ENCODE measurements at places on chromosomes 11 and 22. TPM values are rescaled to one million over a fixed set of nuclear protein-coding genes. Genes with fewer than 3 reads are reported as not detected.

- H3K36me3 ChIP-seq = no peaks in the 10 kb centered on the region
- H3K27me3 ChIP-seq = no peaks in the 10 kb centered on the region
- no peaks in the 10 kb centered on the region for H3K4me1 ChIP-seq
Observed at GRCh38 chr11:27904358-27905055, 203.4 kb downstream of the KIF18A start.

GRCh38 chr11:43222215-43222614 is 89.6 kb upstream of the API5 start:
- no peak overlapping the region for H3K4me3 ChIP-seq
- H3K27ac ChIP-seq = no peak overlapping the region
- H3K36me3 ChIP-seq = no peaks in the 10 kb centered on the region
- no peaks in the 10 kb centered on the region for H3K27me3 ChIP-seq

DNA sequence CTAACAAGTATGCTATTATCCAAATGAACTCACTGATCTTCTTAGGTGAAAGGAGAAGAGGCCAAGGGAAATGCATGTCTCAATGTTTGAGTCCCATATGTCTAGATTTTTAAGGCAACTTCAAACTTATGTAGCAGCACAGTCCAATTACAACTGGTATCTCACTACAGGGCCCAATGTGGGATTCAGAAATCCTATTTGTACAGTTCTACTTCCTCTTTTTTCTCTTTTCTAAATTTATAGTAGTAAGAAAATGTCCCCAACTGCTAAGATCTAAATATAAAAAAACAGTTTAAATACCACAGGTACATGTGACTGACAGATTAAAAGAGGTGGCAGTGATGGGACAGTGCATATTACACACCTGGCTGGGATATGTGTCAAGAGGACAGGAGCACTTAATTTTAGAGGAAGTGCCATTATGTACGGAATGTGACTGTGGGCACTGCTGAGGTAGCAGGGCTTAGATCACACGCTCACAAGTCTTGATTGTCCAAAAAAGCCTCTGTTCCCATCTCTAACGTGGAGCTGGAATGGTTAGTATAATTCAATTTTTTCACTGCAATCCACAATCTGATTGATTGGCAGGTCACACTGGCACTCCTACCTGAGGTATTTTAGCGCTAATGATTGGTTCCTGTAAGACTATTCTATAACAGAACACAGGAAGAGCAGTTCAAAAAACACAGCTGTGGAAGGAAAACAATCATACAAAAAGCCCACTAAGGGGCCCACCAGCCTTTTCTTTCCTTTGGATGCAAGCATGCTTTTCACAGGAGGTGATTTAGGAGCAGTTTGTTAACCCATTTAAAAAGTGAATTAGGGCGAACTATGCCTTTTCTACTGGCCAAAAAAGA is 34.6 kb downstream of the APOL5 start:
- no peak overlapping the region for H3K4me3 ChIP-seq
- no peak for DNase-seq
- 0 out of 2 replicates have a peak, but pooled peaks cover 4% of the 10 kb centered on the region for H3K36me3 ChIP-seq
- peaks cover 2% of the 10 kb centered on the region for H3K4me1 ChIP-seq
- H3K27ac ChIP-seq = no peak overlapping the region
- H3K27me3 ChIP-seq = no peaks in the 10 kb centered on the region

- H3K4me1 ChIP-seq = no peaks in the 10 kb centered on the region
- no peaks in the 10 kb centered on the region for H3K36me3 ChIP-seq
- H3K27ac ChIP-seq = no peak overlapping the region
Observed at GRCh38 chr11:44096360-44097185, 1.1 kb downstream of the EXT2 start.

DNA sequence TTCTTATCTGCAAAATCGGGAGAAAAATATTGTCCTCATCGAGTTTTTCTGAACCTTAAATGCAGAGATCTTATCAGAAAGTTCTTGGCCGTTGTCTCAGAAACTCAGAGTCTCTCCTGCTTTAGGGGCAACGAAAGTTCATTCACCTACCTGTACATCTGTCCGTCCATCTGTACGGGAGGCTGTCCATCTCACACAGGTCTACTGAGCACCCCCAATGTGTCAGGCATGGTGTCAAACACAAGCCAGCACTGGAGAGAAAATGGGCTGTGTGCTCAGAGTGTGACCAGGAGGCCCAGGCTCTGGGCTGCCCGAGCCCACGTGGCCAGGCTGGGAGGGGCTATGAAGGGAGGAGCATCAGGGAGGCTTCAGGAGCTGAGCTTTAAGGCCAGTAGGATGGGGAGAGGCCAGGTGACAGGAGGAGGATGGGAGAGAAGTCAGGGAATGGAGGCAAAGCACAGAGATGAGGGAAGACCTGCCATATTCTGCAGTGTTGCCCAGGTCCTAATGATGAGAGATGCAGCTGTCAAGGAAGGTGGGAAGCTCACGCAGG is 62.4 kb upstream of the MYEOV start:
- no peaks in the 10 kb centered on the region for H3K36me3 ChIP-seq
- H3K4me1 ChIP-seq = no peaks in the 10 kb centered on the region
- no peak overlapping the region for H3K4me3 ChIP-seq
- no peaks in the 10 kb centered on the region for H3K27me3 ChIP-seq
- no peak overlapping the region for H3K27ac ChIP-seq

DNA sequence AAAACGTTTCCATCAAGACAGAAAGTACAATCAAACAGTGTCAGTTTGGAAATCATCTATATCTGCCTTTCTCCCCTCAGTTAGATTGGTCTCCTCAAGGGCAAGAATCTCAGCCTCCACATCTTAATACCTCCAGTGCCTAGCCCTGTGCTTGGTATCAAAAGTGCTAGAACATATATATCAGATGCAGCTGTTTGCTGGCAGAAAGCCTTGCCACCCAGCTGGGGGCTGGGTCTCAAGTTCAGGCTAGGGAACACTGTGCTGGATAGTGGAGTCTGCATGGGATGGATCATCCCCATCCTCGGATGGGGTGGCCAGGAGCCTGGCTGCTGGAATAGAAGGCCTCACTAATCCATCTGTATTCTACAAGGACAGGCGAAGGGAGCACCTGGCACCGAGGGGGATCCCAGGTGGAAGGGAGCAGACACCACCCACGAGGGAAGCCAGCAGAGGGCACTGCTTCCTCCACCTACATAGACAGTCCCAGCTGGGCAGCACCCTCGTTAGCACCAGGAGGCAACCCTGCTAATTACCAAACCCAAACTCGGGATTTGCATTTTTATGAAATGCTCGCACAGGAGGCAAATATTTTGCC is 602.2 kb downstream of the BUD13 start:
- H3K4me3 ChIP-seq = no peak overlapping the region
- no peak for DNase-seq
- no peaks in the 10 kb centered on the region for H3K27me3 ChIP-seq
- H3K4me1 ChIP-seq = 0 out of 2 replicates have a peak, but pooled peaks cover 2% of the 10 kb centered on the region

DNA sequence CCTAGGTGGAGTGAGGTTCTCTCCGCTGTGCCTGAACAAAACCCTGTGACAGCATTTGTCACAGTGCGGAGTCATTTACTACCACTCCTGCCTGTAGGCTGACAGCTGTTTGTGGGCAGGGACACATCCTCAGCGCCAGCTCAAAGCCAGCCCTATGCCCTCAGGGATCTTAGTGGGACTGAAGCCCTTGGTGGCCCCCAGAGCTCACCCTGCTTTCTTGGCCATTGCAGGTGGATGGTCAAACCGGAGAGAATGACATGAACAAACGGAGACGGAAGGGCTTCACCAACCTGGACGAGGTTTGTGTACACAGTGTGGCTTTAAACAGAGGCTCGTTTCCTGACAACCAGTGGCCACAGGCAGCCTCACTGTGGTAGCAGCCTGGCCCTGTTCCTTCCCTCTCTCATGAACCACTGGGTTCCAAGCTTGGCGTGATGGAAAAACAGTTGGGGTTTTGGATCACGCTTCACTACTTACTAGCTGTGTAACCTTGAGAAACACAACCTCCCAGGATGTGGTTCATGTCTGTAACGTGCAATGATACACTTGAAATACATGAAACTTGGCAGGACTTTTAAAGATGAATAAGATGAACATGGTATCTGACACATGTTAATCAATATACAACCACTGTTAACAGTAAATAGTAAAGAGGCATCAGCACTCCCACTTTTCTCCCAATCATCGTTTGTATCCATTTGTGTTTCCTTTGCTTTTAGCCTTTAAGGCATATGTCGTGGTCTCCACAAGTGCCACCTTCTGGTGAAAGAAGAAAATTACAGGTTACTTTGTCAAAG is 125.8 kb downstream of the MICAL2 start:
- H3K4me1 ChIP-seq = no peaks in the 10 kb centered on the region
- no peak overlapping the region for H3K27ac ChIP-seq
- H3K36me3 ChIP-seq = no peaks in the 10 kb centered on the region

GRCh38 chr11:77223797-77224196 is 77.7 kb downstream of the GDPD4 start:
- DNase-seq = no peak
- H3K36me3 ChIP-seq = no peaks in the 10 kb centered on the region
- H3K27ac ChIP-seq = no peak overlapping the region
- H3K4me3 ChIP-seq = no peak overlapping the region
- no peaks in the 10 kb centered on the region for H3K4me1 ChIP-seq

DNA sequence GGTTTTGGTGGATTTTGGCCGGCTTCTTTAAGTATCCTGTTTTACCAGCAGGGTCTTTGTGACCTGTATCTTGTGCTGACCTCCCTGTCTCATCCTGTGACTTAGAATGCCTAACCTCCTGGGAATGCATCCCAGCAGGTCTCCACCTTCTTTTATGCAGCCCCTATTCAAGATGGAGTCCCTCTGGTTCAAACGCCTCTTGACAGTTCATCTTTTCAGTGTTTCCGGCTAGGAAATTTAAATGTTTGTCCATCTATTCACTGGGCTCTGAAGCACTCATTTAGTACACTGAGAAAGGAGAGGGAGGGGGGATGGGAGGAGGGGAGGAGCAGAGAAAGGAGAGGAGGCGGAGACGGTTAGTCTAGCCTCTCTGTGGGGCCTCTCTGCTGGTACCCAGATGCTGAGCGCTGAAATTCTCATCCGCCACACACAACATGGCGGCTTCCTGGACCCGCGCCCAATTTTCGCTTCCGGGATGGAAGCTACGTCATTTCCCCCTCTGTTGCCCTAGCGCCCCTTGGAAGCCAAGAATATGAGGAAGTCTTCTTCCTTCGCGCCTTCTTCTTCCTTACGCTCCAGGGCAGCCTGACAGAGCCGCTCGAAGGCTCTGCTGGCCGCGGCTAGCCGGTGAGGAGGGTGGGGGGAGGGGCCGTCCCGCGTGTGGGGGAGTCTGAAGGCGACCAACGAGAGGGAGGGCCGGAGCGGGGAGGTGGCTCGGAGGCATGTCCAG is 69.0 kb upstream of the SYT13 start:
- H3K4me1 ChIP-seq = peaks cover 3% of the 10 kb centered on the region
- H3K4me3 ChIP-seq = peak overlapping the region; percentile 75
- DNase-seq = peak; percentile 91
- H3K27me3 ChIP-seq = no peaks in the 10 kb centered on the region

GRCh38 chr22:42160251-42160650 is 29.6 kb upstream of the CYP2D6 start:
- H3K27me3 ChIP-seq = no peaks in the 10 kb centered on the region
- H3K27ac ChIP-seq = no peak overlapping the region
- no peaks in the 10 kb centered on the region for H3K4me1 ChIP-seq

DNA sequence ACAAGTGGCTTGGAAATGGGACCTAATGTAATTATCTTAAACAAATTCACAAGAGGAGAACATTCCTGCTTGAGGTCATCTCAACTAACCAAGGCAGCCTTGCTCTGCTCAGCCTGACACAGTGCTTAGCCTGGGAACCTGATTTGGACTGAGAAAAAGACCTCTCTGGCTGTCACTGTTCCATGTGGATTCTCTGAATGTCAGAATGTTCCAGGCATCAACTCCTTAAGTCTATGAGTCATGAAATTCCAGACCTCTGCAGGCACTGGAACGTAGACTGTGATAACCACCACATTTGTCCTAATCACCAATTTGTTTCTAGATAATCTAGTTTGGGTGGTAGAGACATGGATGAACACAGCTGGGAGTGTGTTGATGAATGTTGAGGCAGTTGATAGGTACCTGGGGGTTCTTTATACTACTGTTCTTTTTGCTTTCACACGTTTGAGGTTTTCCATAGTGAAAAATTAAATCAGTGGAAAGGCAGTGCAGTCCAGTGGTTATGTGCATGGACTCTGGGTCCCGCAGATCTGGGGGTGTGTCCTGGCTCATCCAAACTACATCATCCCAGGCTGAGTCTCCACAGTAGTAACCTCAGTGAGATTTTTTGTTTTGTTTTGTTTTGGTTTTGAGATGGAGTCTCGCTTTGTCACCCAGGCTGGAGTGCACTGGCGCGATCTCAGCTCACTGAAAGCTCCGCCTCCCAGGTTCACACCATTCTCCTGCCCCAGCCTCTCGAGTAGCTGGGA is 269.6 kb downstream of the MN1 start:
- H3K27ac ChIP-seq = no peak overlapping the region
- H3K27me3 ChIP-seq = no peaks in the 10 kb centered on the region
- H3K36me3 ChIP-seq = no peaks in the 10 kb centered on the region
- no peak overlapping the region for H3K4me3 ChIP-seq
- no peaks in the 10 kb centered on the region for H3K4me1 ChIP-seq

DNA sequence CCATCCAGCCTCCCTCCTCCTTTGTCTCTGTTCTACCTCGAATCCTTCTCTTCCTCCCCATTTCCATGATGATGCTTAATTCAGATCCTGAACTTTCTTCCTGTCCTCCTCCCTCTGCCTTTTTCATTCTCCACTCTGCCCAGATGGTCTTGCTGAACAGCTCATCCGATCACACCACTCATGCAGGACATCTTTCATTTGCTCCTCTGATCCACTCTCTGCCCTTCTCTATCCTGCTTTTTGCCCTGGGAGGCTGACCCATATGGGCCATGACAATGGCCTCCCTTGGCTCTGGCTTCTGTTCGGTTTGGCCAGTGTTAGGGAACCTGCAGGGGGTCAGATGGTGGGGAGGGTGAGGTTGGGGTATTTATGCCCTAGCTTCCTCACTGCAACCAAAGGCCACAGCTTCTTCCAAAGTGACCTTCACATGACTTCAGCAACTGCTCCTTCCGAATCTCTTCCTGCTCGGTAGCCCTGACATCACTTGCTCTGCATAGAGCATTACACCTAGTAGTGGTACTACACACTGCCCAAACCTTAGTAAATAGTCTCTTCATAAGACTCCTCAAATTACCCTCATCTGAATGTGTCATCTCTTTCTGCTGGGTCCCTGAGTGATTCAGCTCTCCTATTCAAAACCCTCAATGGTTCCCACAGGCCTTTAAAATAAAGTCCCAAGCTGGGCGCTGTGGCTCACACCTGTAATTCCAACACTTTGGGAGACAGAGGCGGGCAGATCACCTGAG is 32.7 kb upstream of the MICAL2 start:
- H3K4me1 ChIP-seq = no peaks in the 10 kb centered on the region
- H3K36me3 ChIP-seq = no peaks in the 10 kb centered on the region
- DNase-seq = no peak
- no peak overlapping the region for H3K27ac ChIP-seq
- H3K27me3 ChIP-seq = no peaks in the 10 kb centered on the region

GRCh38 chr11:86117001-86117711 is 48.3 kb upstream of the PICALM start:
- H3K36me3 ChIP-seq = no peaks in the 10 kb centered on the region
- H3K4me3 ChIP-seq = no peak overlapping the region
- H3K27ac ChIP-seq = no peak overlapping the region

DNA sequence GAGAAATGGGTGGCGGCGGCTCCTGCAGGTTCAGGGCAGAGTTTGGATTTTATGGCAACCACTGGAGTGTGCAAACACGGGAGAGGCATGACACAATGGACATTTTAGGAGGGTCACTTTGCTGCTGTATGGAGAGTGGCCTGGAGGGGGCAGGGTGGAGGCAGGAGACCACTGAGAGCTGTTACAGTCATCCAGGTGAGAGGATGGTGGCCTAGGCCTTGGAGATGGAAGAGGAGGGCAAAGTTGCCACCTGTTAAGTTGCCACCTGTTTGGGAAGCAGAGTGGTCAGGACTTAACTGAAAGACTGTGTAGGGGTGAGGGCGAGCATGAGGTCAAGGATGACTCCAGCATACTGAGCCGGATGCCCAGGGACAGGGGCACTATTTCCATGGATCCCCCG is 2.3 kb upstream of the RAD9A start:
- no peaks in the 10 kb centered on the region for H3K4me1 ChIP-seq
- H3K4me3 ChIP-seq = no peak overlapping the region
- no peak overlapping the region for H3K27ac ChIP-seq
- H3K27me3 ChIP-seq = peaks cover 3% of the 10 kb centered on the region

The TRIM6 gene
- total RNA-seq = 20.6 TPM

The FADS2 gene
- 499 TPM for total RNA-seq
